ENCODE measurements at places on chromosomes 3 and 15.

GRCh38 chr3:50405249-50405648, 45.9 kb upstream of the TMEM115 start:
- DNase-seq: no peak

DNA sequence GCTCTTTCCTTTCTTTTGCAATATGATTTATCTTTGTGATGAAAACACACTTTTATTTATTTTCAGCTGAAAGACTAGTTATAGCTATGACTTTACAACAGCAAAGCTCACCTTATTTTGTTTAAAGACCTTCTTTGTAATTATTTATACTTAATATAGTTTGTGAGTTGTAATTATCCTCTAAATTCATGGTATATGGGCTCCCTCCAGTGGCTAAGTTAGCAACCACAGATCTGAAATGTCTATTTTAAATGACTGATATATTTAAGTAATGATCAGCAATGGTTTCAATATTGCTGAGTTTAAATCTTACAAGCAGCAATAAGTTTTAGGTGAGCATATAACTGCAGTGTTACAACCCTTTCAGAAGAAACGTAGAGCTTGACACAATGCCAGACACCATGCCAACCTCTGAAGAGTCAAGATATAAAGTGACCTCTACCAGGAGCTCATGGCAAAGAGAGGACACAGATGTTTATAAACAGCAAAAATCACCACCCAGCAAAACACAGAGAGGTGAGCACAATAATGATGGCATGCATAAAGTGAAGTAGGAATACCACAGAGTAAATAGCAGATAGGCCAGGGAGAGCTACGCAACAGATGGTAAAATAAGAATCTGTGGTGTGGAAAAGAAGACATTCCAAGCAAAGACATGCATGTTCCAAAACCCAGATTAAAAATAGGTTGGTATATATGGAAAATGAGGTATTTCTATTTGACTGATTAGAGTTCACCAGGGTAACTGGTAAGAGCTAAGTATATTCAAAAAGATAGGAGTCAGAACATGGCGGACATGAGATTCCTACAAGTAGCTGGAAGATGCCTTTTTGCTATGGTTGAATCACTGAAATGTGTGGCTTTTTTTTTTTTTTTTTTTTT, 143.7 kb upstream of the ZNF385D start:
- DNase-seq: peak; percentile 1

GRCh38 chr3:106617276-106617675, 748.5 kb upstream of the CBLB start:
- no peak for DNase-seq

DNA sequence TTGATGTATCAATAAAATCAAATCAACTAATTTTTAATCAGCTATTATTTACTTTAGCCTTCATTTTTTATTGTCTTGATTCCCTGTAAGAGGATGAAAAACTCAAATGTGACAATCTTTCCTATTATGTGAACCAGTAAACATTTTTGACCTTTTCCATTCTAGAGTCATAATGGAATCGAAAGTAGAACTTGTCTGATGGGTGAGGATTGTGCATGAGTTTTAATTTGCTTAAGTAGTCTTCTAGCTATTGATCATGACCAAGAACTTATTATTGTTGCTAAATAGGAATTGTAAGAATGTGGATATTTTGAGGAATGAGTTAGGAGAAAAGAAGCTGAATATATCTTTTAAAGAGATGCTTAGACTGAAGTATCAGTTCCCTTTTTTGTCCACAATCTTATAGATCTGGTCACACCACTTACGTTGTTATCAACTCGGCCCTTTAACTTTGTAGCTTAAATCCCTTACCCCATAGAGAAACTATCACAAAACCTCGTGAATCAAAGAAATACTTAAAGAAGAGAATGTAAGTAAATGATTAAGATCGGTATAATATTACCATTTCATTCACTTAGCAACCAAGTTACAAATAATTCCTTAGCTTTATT, 147.3 kb downstream of the TP63 start:
- no peak for DNase-seq

- DNase-seq: peak; percentile 64
Observed at GRCh38 chr3:122101646-122102045, 46.5 kb downstream of the CD86 start.

DNA sequence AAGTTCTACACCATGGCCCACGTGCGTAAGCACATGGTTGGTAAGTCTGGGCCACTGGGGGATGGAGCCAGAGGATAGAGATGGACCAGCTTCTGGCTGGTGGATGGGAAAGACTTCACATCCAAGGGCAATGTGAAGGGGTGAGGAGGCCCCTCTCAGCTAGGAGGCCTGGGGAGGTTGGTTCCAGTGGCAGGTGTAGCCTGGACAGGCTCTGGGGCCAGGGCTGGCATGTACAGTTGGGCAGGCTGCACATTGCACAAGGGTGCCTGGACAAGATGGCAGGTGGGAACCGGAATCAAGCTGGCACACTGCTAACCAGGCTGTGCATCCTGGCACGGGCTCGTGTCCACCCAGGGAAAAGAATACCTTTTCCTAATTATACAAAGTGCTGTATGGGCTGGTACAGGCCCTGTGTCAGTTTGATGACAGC, 8.1 kb downstream of the ZBTB47 start:
- no peak for DNase-seq

DNA sequence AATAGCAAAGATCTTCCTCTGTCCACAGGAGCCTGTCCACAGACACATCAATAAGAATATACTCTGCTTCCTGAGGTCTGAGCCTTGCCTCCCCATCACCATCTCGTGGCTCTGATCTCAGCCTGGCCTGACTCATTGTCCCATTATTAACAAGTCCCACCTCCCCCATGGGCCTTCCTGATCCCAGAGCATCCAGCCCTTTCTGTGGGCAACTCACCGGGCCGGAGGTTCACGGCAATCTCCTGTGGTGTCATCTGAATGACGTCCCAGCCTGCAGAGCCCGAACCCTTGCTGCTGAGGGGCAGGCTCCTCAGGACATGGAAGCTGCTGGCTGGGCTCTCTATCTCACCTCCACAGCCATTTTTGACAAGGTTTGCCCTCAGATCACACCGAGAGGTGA, 28.1 kb downstream of the ITGB5 start:
- DNase-seq: no peak

- no peak for DNase-seq
Observed at GRCh38 chr3:32577174-32577573, 6.5 kb upstream of the DYNC1LI1 start.
